Bronchus fibroblast of lung (primary cell): ENCODE measurements at places on chromosomes 6 and 20. TPM values are rescaled to one million over a fixed set of nuclear protein-coding genes. Genes with fewer than 3 reads are reported as not detected.

The ZNF292 gene
- 5.7 and 5.8 TPM in 2 replicates for total RNA-seq

The RGS17 gene
- total RNA-seq = 7.0 and 8.2 TPM in 2 replicates

The ZBTB12 gene
- 3.0 and 3.3 TPM in 2 replicates for total RNA-seq

The CLPSL1 gene
- not detected in 2 replicates for total RNA-seq

The MATN4 gene
- total RNA-seq = not detected in 2 replicates

The PRICKLE4 gene
- total RNA-seq = not detected in 2 replicates

The SLA2 gene
- total RNA-seq = not detected in 2 replicates
